ENCODE measurements at places on chromosomes 6 and 20.

GRCh38 chr20:24721891-24722568, 227.0 kb upstream of the CST7 start:
- no peak for DNase-seq

DNA sequence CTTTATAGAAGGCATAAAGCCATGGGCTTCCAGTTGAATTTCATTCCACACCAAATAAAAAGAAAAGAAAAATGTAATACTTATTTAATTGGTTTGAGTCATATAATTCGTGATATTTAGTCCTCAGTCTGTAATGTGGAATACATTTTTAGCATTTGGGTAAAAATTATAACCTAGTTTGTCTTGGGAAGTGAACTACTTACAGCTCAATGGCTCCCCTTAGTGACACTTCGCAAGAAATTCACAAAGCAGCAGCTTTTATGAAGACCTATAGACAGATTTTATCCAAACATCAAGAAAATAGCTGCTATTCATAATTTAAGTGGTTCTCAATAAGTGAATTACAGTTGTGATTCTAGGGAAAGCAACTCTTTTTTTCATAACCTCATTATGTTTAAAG, 72.1 kb downstream of the RSPO3 start:
- no peak for DNase-seq

DNA sequence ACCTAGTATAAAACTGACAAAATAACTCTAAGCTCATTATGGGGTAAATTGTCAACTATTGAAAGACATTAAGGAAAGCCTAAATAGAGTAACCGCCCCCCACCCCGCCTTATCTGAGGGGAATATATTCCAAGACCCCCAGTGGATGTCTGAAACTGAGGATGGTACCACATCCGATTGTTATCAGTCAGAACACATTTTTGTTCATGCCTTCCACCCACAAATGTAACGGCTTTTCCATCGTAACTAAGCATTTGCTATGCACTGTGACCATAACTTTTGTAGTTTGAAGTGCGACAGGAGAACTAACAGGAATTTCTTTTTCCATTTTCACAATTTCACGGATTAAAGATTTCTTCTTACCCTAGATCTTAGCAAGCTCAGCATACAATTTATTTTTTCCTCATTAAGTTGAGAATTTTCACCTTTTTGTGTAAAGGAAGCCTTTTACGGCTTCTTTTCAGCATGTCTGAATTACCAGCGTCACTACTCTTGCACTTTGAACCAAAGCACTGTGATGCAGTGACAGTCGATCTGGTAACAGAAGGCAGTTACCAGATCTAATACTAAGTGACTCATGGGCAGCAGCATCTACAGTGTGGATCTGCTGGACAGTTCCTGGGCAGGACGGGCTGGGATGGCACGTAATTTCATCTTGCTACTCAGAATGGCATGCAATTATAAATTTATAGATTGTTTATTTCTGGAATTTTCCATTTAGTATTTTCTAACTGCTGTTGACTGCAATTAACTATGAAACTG, 11.8 kb downstream of the CFAP61 start:
- DNase-seq, result no peak

DNA sequence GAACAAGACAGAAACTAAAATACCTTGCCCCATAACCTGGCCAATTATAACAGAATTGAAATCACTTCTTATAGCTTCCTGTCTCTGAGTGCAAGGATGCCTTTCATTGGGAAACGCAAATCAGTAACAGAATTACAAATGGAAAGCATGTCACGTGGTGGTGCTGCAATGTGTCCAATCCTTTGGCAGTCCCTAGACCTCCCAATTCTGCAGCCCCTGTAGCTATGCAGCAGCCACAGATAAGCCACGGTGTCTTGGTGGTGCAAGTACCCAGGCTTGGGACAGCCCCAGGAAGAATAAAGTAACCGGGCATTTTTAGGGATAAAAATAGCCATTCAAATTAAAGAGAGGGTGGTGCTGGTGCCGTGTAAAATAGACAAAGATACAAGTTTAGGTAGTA, 134.6 kb upstream of the CCN2 start:
- no peak for DNase-seq

GRCh38 chr20:35838205-35838604, 66.4 kb downstream of the PHF20 start:
- DNase-seq, result peak; percentile 30

- no peak for DNase-seq
Measured at GRCh38 chr6:12584631-12585405, 131.7 kb upstream of the PHACTR1 start.

DNA sequence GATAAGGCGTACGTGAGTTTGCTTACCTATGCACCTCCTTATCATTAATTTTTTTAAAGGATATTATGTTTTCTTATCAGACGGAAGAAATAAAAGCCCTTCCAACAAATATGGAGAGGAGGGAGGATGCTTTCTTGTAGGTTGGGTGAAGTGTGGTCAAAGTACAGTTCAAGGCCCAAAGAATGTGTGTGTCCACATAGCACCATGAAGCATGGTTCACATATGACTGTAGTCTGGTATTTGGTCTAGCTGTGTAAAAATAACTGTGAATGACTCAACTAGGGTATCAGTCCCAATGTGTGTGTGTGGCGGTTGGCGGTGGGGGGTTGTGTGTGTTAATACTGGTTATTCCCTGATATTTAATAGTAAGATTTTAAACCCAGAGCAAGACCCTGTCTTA, 212.7 kb downstream of the TMEM242 start:
- DNase-seq, result no peak

DNA sequence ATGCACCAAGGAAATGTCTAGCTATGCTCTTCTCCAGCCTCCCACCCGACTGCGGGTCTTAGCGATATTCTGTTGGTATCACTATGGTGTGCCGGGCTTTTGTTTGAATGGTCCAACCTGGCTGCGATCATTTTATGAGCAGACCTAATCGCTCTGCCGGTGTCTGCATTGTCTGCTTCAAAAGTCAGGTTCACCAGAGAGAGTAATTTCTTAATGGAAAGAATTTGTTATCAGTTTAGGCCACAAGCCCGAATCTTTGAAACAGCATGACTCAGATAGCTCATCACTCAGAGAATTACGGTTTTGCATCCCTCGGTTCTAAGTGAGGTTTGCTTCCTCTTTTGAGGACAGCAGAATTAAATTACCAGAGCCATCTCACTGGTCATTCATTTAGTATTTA, 521.0 kb upstream of the ARID1B start:
- no peak for DNase-seq

DNA sequence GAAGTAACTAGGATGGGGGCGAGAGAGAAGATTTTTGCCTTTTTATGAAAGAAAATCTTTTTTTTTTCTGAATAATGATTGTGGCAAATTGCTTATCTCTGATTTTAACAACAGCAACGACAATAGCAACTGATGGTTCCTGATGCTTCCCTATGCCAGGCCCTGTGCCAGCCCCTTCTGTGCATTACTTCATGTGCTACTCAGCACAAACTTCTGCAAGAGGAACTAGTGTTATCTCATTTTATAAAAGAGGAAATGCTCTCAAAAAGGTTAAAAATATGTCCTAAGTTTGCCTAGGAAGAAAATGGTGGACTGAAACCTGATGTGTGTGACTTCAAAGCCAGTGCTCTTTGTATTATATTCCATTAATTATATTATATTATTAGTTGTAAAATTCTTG, 74.0 kb upstream of the RALGAPA2 start:
- DNase-seq, result no peak

GRCh38 chr6:166318649-166319600, 10.7 kb upstream of the PRR18 start:
- DNase-seq, result no peak

GRCh38 chr6:108438918-108439317, 121.8 kb upstream of the FOXO3 start:
- no peak for DNase-seq

DNA sequence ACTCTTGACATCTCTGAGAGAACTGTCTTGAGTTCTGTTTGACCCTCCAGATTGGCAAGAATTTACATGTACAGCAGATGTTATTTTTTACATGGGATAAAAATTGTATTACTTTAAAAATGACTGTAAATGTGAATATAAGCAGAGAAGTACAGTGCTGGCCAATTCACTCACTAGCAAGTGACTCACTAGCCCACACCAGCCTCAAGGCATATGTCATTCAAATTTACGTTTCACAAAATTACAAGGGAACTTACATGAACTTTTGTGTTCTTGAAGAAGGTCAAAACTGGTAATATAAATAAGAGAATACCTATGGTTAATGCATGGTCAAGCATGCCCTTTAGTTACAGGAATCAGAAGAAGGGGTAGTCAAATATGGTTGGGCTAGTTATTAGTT, 54.0 kb upstream of the HMGCLL1 start:
- DNase-seq, result no peak

GRCh38 chr20:2101057-2101864, at the start of gene STK35:
Gene STK35, plus strand, starts transcription at chr20:2101827. Its CDS starts 55 bp downstream, at chr20:2101882.
- DNase-seq, result peak; percentile 89

- DNase-seq, result no peak
Measured at GRCh38 chr6:104799134-104799657, 60.5 kb downstream of the HACE1 start.

Measured in H7 (cell line).